Mesenchymal stem cell (in vitro differentiated cells and primary cell): ENCODE measurements at places on chromosomes 5 and 9.

DNA sequence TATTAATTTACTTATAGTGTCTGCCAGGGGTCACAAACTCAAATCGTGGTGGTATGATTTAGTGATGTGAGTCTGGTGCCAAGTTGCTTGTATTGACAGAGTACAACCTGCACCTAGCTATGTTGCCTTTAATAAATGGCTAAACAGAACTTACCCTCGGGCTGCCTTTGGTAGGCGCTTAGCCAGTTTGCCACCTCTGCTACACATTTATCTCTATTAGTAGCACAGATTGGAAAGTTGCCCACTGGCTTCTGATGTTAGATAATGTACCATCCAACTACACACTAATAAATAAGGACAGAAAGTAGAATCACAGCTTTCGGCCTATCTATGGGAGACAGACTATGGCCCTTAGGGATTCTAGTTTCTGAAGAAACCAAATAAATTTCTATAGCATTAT lies 368.4 kb downstream of the MAN2A1 start:
- DNase-seq = no peak

- no peak for DNase-seq
These were observed 28.5 kb upstream of the GOLGA1 start for GRCh38 chr9:124969401-124969800.

DNA sequence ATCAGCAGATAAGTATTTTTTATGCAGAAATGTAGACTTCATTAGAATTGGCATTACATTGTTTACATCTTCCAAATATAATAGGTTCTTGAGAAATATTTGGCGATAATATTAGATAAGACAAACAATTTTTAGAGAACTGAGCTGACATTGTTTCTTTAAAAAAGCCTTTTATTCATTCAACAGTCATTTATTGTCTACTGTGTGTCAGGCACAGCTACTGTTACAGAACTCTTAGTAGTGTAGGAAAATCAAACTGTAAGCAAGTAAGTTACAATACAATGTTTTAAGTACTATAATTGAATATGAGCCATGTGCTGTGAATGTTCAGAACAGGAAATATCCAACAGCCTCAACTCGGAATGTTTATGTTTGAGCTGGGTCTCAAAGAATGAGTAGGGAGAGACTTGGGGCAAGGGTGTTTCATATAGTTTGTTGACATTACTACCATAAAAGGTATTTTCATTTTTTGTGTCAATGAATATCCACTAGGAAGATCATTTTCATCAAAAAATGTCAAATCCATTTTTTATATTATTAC lies 114.0 kb downstream of the CDC42SE2 start:
- peak; percentile 73 for DNase-seq

DNA sequence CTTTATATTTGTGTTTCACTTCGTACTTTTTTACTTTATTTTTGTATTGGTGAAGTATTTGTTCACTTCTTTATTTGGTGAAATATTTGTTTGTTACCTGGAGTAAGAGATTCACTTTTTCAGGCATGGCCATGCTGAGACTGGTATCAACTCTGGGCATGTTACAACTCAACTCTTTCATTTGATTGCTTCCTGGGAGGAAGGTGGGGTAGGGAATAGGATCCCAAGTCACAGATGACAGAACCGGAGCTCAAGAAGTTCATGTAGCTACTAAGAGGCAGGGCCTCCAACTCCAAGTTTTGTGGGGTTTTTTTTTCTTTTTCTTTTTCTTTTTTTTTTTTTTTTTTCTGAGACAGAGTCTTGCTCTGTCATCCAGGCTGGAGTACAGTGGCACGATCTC lies 6.1 kb upstream of the ADGRD2 start:
- no peak for DNase-seq

- peak; percentile 78 for DNase-seq
These were observed 553.8 kb downstream of the PTPRD start for GRCh38 chr9:10059044-10059443.

DNA sequence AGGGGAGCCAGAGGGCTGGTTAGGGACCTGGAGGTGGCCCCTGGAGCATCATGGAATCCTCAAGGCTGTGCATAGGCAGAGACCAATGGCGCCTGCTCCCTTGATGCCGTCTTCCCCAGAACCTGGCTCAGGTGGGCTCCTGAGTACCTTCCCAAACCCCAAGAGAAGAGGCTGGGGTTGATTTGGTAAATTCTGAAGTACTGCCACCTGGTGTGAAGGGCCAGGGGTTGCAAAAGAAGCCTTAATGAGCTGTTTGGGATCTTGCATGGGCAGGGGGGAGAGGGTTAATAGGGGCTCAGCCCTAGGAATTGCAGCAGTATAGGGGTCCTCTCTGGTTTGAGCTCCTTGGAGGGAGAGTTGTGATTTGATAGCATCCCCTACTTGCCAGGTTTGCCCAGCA lies 52.1 kb downstream of the CYSTM1 start:
- no peak for DNase-seq

DNA sequence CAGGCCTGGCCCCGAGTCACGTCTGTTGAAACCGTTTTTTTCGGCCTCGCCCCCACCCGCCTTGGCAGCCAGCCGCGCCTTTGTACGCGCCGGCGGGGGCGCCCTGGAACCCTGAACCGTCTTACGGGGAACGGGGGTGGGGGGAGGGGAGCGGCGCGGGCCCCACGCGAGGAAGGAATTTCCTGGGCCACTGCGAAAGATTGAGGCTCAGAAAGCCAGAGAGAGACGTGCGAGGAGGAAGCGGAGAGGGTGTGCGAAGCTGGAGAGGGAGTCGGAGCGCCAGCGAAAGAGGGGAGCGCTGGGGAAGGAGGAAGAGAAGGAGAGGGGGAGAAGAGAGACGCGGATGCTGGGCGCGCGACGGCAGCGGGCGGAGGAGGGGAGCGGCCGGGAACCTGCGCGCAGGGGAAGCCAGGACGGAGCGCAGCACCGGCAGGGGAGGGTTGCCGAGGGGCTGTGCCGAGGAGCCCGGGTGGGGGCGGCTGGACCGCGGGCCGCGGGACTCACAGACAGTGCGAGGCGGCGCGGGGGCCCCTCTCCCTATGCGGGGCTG lies 4.6 kb upstream of the PRDM12 start:
- DNase-seq = no peak

GRCh38 chr5:16983972-16984371 lies 47.9 kb upstream of the MYO10 start:
- DNase-seq = no peak

- peak; percentile 14 for DNase-seq
These were observed 1.4 kb upstream of the OGN start for GRCh38 chr9:92405818-92406217.

DNA sequence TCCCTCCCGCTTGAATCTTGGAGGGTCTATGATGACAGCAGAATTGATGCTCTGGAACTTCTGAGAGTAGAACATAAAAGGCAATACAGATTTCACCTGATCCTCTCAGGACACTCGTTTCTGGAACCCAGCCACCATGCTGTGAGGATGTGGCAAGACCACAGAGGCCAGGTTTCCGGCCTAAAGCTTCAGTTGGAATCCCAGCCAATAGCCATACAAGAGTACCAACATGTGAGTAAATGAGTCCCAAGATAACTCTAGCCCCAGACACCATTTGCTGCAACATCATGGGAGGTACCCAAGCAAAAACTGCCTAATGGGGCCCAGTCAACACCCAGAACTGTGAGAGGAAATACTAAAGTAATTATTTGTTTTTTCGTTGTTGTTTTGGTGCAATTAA lies 65.7 kb upstream of the MARCHF11 start:
- DNase-seq = no peak

- DNase-seq = no peak
These were observed 10.1 kb downstream of the FLT4 start for GRCh38 chr5:180639287-180639686.

GRCh38 chr5:139019211-139019610 lies 144.1 kb upstream of the LRRTM2 start:
- no peak for DNase-seq

- no peak for DNase-seq
These were observed 121.3 kb downstream of the UGCG start for GRCh38 chr9:112017878-112018277.

GRCh38 chr5:36054647-36055046 lies 12.0 kb downstream of the UGT3A2 start:
- no peak for DNase-seq

GRCh38 chr5:172502969-172503368 lies 48.6 kb upstream of the SH3PXD2B start:
- DNase-seq = peak; percentile 4

- peak; percentile 82 for DNase-seq
These were observed 243.6 kb downstream of the AUH start for GRCh38 chr9:91117959-91118703.

GRCh38 chr5:154542581-154542980 lies 64.6 kb upstream of the HAND1 start:
- no peak for DNase-seq

- DNase-seq = no peak
These were observed 62.0 kb downstream of the SUSD1 start for GRCh38 chr9:112112941-112113681.

- no peak for DNase-seq
These were observed 45.7 kb downstream of the STOM start for GRCh38 chr9:121324316-121324715.

GRCh38 chr9:4679268-4680172 lies at the start of gene CDC37L1:
TSS of gene CDC37L1 (plus strand) at chr9:4679569. CDS start at chr9:4679768, 199 bp downstream.
- DNase-seq = peak; percentile 97
